ENCODE measurements at places on chromosomes 5 and 9.

DNA sequence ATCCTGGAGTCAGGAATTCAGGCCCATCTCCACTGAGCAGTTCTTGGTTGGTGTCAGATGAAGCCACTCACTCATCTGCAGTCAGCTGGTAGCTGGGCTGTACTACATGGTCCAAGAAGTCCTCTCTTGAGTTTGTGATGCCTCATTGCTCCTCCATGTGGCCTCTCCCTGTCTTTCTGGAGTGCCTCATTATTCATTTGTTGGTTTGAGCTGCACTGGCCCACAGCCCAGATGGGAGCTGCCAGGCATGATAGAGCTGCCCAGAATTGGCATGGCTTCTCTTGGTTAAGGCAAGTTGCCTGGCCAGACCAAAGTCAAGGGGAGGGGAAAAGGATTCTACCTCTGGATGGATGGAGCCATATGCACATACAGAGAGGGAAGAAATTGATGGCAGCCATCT lies 8.0 kb downstream of the PTCD2 start:
- no peak for DNase-seq

GRCh38 chr5:137084016-137084415 lies 415.1 kb downstream of the SPOCK1 start:
- DNase-seq, result no peak

DNA sequence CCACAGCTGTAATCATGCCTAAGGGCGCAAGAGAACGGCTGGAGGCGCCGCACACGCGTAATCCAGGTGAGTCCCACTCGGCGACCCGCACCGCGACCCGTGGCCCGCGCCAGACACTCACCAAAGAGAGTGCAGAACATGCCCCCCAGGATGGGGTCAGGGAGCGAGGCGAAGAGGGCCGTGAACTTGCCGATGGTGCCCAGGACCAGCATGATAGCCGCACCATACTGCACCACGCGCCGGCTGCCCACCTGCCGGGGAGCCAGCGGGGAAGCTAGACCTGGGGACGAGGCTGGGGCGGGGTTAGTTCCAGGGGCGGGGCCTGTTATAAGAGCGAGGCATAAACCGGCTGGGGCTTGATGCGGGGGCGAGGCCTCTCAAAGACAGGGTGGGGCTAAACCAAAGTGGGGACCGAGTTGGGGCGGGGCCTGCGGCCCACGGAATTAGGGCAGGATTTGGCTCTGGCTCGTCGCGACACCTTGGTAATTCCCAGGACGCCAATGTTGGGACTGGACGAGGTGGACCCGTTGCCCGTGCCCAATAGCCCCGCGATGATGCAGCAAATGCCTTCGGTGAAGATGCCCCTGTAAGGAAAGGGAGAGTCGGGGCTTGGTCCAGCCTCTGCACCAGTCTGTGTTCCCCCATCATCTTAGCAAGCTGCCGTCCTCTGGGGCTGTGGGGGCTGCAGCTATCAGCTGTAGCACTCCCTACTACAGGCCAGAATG lies 4.8 kb downstream of the SLC23A1 start:
- DNase-seq, result no peak

- DNase-seq, result no peak
These were observed 17.1 kb upstream of the FBXL17 start for GRCh38 chr5:108398964-108399363.

DNA sequence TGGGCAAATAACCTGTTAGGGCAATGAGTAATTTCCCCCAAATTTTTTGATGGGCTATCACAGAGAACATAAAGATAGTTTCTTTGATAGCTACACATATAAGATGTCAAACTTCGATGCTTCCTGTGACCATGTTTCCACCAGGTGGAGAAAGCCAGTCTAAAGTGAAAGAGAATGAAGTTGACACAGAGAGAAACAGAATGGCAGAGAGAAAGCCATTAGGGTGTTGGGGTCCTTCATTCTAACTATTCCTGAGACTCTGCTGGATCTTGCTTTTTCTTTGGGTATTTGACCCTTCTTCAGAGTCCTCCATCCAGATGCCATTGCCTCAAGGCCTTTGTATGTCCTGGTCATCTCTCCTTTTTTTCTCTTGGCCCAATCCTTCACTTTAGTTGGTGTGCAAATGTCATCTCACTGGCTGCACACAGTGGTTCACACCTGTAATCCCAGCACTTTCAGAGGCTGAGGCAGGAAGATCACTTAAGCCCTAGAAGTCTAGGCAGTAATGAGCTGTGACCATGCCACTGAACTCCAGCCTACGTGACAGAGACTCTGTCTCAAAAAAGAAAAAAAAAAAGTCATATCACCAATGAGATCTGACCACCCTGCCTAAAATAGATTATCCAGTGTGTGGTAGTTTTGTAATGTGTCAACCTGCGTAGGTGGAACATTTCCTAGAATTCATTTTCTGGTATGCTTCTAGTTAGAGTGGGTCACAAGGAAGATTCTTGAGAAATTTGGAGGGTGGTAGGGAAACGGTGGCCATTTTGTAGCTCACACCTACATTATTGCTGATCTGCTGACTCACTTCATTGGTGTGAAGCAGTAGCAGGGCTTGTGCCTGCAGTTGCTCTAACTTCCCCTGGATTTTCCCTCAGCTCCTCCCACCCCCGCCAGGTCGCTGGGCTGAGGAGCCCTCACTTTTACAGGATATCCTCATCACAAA lies 20.8 kb upstream of the KIF2A start:
- peak; percentile 19 for DNase-seq

DNA sequence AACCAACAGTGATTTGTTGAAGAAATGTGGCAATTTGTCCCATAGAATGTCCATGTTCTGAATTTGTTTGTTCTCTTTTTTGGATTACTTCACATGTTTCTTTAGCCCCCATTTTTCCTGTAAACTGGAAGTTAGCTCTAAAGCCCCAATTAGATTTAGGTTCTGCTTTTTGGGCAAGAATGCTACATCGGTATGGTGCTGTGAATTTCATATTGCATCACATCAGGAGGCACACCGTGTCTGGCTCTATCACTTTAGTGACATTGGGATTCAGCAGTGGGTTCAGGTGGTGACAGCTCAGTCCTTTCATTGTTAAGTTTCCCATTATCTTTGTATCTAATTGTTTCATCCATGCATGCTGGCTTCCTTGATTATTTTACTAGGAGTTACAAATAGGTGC lies 27.9 kb downstream of the ADGRV1 start:
- no peak for DNase-seq

GRCh38 chr9:95586326-95586725 lies 69.6 kb upstream of the PTCH1 start:
- DNase-seq, result no peak

DNA sequence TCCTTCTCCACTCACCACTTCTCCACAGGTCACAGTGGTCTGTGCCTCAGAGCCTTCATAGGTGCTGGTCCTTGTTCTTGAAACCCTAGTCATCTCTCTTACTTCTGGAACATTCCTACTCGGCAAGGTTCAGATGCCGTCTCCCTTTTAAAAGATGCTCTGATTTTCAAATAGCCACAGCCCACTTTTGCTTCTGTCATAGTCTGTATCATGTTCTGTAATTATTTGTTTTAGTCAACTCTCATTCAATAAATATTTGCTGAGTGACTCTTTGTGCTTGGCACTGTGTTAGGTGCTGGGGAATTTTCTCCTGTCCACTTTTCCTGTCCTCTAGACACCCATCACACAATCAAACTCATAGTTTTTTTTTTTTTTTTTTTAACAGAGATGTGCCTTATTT lies 181.3 kb upstream of the IL12B start:
- no peak for DNase-seq

GRCh38 chr5:6603643-6604042 lies 29.2 kb downstream of the NSUN2 start:
- no peak for DNase-seq

GRCh38 chr9:34457266-34458012 lies 931 bp downstream of the FAM219A start:
- peak; percentile 14 for DNase-seq

GRCh38 chr9:111154081-111154562 lies 115.9 kb upstream of the LPAR1 start:
- no peak for DNase-seq

- DNase-seq, result no peak
These were observed 616.0 kb downstream of the ACTL7B start for GRCh38 chr9:108239696-108240321.

DNA sequence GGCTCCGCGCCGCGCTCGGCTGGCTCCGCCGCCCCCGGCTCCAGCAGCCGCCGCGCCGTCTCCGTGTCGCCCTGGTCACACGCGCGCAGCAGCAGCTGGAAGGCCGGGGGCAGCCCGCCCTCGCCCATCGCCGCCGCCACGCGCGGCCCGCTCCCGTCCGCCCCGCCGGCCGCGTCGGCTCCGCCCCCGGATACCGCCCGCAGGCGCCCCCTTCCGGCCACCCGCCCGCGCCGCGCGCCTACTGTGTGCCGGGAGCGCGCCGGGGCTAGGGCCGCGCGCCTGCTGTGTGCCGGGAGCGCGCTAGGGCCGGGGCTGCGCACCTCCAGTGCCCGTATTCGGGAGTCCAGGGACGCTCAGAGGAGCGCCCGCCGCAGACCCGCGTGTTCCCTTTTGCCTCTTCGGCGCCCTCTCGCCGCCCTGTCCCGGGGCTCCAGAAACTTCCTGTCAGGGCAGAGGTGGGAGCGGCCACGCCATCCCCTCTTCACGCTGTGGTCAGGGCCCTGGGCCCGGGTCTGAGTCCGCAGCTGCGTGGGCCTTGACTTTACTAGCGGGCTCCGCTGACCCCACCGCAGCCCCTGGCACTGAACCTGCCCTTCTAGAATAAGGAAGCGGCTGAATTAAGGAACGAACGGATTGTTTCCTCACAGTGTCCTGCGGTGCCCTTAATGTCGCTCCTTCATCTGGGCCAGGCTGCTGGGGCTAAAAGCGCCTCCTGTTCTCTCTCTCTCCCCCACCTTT lies at the start of gene ANKS6:
Gene ANKS6 (minus strand): TSS at position 192 of the 738 bp plus-strand sequence. CDS start 64 bp downstream, at position 128.
- peak; percentile 83 for DNase-seq
